ENCODE measurements at places on chromosomes 6 and 20. TPM values are rescaled to one million over a fixed set of nuclear protein-coding genes. Genes with fewer than 3 reads are reported as not detected.

Gene ACTL10
- total RNA-seq: 2.2 TPM

Gene LMBRD1
- total RNA-seq: 23.0 TPM

Gene MAP7
- 1.1 TPM for total RNA-seq

Gene ANGPT4
- total RNA-seq: not detected

Gene HLA-DQB1
- not detected for total RNA-seq

Gene SLC22A3
- total RNA-seq: under 0.01 TPM

Gene JPH2
- 0.17 TPM for total RNA-seq

Gene SLC22A16
- not detected for total RNA-seq

Gene PCK1
- not detected for total RNA-seq

Gene TGM3
- total RNA-seq: not detected

Gene ADGRG6
- 43.4 TPM for total RNA-seq

Gene ULBP1
- 0.23 TPM for total RNA-seq

Gene EPPIN
- not detected for total RNA-seq

Gene SNRPB2
- 55.8 TPM for total RNA-seq

GRCh38 chr6:147283460-147283859 lies 79.2 kb downstream of the STXBP5 start:
- no peak for DNase-seq

GRCh38 chr6:75296811-75297779 lies 12.5 kb upstream of the TMEM30A start:
- peak; percentile 84 for DNase-seq

DNA sequence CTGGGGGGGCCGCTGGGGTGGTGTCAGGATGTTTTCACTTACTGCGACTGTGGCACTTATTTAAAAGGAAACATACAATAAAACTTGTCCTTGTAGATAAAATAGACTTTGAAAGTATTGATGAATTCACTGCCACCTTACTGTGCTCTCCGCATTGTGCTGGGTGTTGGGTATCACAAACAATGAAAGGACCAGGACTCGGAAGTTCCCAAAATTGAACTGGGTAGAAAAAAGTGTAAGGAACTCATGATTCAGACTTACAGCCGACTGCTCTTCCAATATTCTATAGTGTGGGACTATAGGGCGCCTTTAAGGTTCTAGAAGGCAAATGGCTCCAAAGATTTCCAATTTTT lies 32.1 kb upstream of the ID4 start:
- DNase-seq: no peak

GRCh38 chr6:69370763-69371162 lies 426.0 kb downstream of the LMBRD1 start:
- no peak for DNase-seq

GRCh38 chr20:21141825-21142224 lies 15.9 kb downstream of the KIZ start:
- DNase-seq: no peak

- DNase-seq: no peak
These were observed 20.9 kb upstream of the SHLD1 start for GRCh38 chr20:5729348-5729747.

GRCh38 chr20:25193843-25194242 lies 1.7 kb upstream of the ENTPD6 start:
- no peak for DNase-seq

- no peak for DNase-seq
These were observed 323.2 kb upstream of the MAN1A1 start for GRCh38 chr6:119672725-119673124.

DNA sequence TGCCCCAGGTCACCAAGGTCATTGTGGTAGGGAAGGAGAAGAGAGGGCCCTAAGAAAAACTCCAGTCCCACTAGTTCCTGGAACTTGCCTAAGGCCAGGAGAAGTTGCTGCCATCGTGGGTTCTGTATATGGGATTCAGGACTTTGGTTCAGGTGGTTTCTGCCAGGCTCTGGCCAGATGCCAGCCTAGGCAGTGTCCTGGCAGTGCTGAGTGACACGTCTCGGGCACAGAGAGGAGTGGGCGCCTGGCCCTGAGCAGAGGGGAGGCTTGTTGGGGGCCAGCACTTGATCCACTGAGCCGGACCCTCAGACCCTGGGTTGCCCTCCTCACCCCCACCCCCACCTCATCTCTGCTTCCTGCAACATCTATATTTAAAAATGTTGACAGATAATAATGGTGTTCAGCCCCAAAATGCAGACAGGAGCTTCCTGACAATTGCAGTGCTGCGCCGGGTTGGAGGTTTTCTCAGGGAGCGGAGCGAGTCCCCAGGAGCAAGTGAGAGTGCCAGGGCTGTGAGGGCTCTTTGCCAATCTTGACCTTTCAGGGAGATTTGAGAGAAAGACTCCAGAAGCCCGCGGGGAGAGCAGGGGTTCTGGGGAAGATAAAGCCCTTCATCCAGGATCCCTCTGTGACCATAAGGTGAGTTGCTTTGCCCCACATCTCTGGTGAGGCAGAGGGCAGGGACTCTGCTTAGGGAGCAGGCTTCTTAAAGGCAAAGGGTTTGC lies 71.9 kb downstream of the PHACTR3 start:
- DNase-seq: no peak

DNA sequence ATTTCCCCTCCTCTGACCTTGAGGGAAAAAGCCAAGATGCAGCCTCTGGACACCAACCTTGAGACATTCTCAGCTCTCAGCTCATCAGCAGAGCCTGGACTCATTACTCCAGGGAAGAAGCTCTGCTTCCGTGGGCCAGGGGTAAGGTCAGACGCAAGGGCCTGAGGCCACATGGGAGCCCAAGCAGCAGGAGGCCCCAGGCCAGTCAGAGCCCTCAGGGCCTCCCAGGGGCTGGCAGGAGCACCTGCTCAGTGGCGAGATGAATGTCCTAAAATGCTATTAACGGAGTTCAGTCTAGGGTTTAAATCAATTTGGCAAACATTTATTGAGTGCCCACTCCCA lies 208.6 kb downstream of the ERMARD start:
- DNase-seq: no peak

- peak; percentile 66 for DNase-seq
These were observed 302.7 kb downstream of the RFPL4B start for GRCh38 chr6:112649853-112650252.

DNA sequence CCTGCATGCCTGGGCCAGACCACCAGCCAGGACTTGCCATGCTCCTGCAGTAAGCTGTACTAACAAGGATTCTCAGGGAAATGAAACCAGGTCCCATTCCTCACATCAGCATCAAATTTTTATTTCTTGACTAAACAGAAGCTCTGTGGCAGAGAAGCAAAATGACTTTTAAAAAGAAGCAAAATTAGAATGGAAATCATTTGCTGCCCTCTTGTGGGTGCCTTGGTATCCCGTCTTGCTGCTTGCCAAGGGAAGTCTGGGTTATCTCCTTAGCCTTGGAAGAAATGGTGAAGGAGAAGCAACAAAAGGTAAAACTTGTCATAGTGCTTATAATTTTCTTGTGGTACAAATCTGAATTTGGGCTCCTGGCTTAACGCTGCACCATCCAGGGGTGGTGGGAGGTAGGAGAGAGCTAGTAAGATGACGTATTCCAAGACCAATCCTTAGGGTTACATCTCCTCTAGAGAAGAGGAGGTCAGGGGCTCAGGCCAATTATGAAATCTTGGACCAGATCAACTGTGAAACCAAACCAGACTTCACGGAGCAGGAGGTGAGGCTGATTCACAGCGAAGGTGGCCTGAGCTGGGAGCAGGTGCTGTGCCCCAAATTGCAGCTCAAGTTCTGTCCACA lies 107.5 kb downstream of the FAXC start:
- DNase-seq: peak; percentile 42

GRCh38 chr6:167410462-167410861 lies 85.6 kb downstream of the TTLL2 start:
- DNase-seq: no peak

DNA sequence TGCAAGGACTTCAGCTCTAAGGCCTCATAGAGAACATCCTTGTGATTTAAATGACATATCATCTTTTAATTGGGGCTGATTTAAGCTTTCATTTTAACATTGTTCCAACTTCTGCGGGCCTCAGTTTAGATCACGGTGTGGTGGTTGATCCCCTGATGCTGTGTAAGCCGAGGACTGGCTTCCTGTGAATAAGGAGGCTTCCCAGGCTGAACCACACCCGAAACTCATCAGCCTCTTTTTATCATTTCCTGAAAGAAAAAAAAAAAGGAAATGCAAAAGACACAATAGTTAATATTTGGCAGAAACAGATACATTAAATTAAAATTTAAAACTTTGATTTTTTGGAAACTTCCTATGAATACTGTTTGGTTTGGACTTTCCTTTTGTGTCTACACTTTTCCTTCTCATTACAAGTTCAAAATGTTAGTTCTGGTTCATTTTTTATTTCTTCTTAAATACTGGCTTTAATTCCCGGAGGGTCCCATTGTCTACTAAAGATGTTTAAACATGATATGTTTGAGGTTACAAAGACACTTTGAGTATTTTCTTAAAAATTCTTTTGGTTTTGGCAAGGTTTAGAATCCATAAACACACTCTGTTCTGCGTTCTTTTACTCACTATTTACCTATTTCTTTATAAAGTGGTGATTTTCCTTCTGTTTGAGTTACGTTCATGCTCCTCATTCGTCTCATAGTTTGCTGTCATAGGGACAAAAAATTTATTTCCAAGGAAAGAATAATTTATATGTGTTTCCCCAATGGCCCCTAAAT lies 230.0 kb upstream of the SULF2 start:
- DNase-seq: no peak

GRCh38 chr6:156850353-156850752 lies 73.2 kb downstream of the ARID1B start:
- no peak for DNase-seq

- DNase-seq: peak; percentile 48
These were observed 55.7 kb upstream of the PHACTR2 start for GRCh38 chr6:143621876-143622605.

GRCh38 chr20:31747640-31748039 lies 8.6 kb downstream of the TPX2 start:
- DNase-seq: no peak

- DNase-seq: no peak
These were observed 103.9 kb downstream of the EPM2A start for GRCh38 chr6:145631374-145631773.

DNA sequence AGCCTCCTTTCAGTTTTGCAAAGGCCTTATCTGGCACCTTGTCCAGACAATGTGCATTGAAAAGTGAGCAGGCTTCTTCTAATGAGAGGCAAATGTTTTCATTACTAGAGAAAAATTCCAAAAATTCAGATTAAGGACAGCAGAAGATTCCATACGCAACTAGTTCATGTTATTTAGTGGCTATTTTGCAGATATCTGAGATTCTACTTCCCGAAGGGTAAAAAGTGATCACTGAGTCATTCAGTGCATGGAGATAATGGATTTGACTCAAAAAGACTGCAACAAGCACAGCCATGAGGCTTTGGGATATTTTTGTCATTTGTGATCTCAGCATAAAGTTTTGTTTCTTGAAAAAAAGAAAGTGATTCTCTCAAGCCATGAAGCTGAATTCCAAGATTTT lies 29.9 kb downstream of the METTL24 start:
- no peak for DNase-seq

DNA sequence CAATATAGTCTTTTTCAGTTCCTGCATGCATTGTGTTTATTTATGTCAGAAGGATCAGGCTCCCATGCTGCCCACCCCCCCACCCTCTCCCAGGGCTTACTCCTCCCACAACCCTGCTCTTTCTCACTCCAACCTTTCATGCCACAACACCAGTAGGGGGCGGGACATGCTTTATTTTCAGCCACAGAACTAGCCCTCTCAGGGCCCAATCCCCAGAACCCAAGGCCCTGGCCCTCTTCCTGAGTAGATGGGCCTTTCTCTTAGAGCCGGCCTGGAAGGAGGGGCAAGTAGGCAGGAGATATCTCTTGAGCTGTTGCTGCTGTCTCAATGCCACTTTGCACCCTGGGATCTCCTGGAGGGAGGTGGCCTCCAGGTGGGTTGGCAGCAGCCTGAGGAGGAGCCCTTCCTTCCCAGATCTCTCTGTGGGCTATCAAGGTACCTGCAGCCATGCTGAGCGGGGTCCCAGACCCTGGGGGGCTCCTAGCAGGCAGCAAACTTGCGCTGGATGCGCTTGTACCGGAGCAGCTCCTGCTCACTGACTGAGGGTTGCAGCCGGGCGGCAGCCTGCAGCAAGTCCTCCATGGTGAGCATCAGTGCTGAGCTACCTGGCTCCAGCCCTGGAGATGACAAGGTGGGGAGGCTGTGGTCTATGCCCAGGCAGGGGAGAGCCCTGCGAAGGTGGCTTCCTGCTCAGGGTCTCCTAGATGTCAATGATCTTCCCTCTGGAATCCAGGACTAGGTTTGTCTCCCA lies 3.5 kb downstream of the GNMT start:
- peak; percentile 65 for DNase-seq

DNA sequence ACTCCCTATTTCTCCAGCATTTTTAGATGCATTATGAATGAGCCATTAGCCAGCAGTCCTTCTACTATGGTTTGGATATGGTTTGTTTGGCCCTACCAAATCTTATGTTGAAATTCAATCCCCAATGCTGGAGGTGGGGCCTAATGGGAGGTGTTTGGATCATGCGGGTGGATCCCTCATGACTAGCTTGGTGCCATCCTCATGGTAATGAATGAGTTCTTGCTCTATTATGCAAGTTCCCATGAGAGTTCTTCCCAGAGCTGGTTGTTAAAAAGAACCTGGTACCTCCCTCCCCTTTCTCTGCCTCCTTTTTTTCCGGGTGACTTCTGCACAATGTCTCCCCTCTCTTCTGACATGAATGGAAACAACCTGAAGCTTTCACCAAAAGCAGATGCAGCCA lies 6.2 kb upstream of the CGA start:
- no peak for DNase-seq

DNA sequence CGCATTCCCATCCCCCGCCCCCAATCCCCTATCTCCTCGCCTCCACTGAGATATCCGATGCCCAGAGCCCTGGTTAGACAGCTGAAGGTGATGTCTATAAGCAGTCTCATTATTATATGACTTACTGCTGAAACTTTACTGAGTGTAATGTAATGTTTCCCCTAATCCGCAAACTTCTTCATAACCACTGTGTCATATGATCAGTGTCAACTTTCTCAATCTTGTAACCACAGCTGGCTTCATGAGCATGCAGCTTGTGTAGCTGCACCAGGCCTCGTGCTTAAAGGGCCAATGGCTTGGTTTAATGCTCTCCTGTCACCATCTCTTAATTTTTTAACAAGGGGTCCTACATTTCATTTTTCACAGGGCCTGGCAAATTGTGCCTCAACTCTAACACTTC lies 8.1 kb downstream of the ASIP start:
- DNase-seq: no peak

GRCh38 chr20:13158369-13158768 lies 62.7 kb upstream of the ISM1 start:
- DNase-seq: peak; percentile 2

DNA sequence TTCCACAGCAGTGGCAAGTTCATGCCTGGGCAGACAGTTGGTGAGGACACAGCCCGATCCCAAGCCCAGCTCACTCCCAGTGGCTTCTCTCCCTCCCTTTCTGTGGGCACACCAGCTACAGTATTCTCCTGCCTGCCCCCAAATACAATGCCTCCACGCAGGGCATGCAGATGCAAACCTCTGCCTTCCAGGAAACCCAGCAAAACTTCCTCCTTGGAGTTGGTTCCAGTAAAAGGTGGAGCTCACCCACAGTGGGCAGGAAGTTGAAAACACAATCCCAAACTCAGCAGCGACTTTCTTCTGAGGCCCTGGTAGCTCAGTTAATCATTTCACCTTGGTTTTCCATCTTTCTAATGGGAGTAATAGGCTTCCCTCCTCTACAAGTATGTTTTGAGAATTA lies 93.7 kb downstream of the LY86 start:
- DNase-seq: peak; percentile 29
